Psoas muscle (tissue), 8 donors: ENCODE measurements at places on chromosomes 3 and 15.

- no peak for DNase-seq
Measured at GRCh38 chr15:76533995-76534394, 197.4 kb downstream of the ISL2 start.

GRCh38 chr3:147414390-147415138 is 5.4 kb downstream of the ZIC1 start:
- no peak for DNase-seq

GRCh38 chr15:96261575-96262034 is 68.9 kb upstream of the NR2F2 start:
- no peak for DNase-seq

DNA sequence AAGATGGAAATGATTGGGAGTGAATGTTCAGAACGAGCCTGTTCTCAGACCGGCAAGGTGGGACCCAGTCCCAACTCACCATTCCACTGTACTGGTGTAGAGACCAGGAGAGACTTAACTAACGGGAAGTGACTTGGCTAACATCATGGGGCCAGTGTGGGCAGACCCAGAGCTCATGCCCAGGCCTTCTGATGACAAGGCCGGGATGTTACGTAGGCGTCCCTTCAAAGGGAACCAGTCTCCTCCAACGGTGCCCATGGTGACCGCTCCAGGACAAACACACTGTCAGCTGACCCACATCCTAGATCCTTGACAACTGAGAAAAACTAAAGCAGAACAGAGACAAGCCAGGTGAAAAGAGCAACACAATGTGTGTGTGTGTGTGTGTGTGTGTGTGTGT is 128.4 kb upstream of the HACD2 start:
- no peak for DNase-seq

- DNase-seq: no peak
Measured at GRCh38 chr3:31129241-31129640, 234.8 kb upstream of the GADL1 start.

- no peak for DNase-seq
Measured at GRCh38 chr3:43388175-43388574, 101.8 kb downstream of the SNRK start.

DNA sequence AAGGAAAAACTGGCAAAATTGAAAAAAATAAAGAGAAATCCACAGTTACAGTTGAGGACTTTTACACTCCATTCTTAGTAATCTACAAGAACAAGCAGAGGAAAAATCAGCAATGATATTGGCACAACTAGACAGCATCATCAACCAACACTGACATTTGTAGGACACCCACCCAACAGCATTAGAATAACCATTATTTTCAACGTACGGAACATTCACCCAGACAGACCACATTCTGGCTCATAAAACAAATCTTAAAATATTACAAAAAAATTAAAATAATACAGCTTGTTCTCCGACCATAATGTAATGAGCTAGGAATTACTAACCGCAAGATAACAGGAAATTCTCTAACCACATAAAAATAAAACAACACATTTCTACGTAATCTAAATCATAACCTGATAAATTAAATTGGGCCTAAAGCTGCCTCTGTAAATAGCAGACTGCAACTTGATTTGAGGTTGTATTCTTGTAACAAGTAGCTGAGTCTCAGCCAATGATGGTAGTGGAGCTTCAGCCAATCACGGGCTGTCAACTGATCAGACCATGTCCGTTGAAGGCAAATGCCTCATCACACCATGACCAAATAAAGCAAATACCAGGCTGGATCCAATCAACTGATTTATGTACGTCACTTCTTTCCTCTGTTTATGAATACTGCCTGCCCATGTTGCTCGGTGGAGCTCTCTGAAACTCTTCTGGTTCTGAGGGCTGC is 9.2 kb downstream of the PLSCR4 start:
- no peak for DNase-seq

DNA sequence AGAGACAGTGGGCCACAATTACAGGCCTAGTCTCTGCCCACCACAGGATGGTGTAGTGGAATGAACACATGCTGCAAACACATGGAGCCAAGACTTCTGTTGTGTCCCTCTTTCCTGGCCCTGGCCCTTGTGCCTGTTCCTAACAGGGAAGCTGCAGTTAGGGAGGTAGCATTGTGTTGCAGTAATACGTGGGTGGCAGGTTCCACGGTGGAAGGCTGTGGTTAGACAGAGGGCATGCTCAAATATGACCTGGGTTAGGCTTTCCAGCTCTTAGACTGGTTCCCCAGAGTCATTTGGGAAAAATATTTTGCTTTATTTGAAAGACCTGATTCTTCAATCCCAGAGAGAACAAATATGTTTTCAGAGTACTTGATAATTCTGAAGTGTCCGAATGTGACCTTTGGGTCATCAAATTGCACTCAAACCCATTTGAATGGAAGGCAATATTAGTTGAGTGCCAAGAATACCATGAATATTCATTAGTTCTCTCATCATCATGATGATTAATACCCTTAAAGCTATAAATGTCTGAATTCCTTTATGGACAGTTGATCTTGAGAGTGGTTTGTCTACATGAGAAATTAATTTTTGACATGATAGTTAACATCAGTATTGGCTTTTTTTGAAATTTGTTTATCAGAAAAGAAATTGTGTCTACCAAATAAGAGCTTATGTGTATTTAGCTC is 28.5 kb downstream of the PLAAT1 start:
- DNase-seq: no peak

DNA sequence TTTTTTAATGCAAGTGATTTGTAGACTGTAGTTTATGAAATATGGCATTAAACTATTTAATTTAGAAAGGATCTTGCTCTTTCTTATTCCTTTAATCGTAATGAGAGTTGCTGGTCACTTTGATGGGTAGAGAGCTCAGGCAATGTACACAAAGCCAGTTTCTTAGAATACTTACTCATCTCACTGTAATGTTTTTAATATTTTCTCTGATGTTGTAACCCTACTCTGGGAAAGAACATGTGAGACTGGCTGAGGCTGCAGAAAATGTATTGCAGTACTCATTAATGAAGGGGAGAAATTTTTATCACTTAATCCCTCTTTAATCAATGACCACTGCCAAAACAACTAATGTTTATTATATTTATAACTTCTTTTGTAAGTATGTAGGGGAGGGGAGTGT is 479.4 kb upstream of the KCNMB2 start:
- DNase-seq: no peak

DNA sequence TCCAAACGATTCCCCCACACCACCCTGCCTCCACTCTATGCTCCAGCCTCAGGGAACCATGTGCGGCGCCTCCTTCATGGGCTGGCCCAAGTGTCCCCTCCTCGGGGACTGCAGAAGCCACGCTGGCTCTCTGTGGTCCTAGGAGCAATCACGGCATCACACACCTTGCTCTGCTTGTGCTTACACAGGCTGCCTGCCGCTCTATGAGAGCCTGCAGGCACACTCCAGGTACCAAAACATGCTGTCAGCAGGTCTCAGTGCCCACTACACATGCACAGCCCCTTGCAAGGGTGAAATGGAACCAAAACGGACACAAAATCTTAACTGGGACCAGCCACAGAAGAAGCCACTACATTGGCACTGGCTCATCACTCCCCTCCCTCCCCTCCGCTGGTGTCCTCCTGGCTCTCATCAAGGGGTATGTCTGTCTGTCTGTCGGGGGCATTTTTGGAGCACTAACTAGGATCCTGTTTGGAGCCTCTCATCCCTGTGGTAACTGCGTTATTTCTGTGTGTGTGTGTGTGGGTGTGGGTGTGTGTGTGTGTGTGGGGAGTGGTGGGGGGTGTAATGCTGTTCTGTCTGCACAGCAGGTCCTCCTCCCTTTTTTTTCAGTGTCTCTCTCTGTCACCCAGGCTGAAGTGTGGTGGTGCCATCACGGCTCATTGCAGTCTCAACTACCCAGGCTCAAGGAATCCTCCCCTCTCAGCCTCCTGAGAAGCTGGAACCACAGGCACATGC is 60.6 kb downstream of the DHX30 start:
- no peak for DNase-seq

- DNase-seq: no peak
Measured at GRCh38 chr15:89587955-89588354, 12.7 kb downstream of the TICRR start.

- DNase-seq: no peak
Measured at GRCh38 chr3:9129365-9129764, 120.1 kb downstream of the SRGAP3 start.

GRCh38 chr15:29309139-29309538 is 39.5 kb upstream of the NSMCE3 start:
- no peak for DNase-seq

- no peak for DNase-seq
Measured at GRCh38 chr15:48102167-48102566, 18.6 kb upstream of the SLC24A5 start.
